Endodermal cell (in vitro differentiated cells): ENCODE measurements at places on chromosomes 7 and 10.

DNA sequence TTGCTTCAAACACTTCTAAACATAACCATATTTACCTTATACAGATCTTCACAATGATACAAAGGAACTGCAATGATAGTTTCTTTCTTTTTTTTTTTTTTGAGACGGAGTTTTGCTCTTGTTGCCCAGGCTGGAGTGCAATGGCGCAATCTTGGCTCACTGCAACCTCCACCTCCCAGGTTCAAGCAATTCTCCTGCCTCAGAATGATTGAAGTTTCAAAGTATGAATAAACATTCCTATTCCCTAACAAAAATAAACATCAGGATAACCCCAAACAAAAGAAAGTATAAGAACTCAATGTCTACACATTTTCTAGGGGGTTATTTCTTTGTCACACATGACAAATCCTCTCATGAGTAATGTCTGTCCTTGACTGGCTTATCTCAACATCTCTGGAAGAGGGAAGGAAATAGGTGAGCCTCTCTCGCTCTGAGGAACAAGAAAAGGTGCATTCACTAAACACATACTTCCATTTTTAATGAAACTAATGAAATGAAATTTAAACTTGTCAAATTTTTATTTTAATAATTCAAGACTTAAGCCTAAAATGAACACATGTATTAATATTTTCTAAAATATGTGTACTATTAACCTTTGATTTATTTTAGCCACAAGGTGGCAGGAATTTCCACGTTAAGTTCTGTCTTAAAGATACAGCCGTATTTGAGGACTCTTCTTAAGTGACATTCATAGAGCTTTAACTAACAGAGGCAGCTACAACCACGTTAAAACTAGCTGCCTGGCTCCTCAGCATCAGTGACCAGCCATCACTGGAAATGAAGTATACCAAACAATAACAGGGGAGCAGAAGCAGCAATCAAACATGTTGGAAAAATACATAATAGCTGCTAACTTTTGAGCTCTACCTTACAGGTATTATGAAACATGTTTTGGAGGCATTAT is 58.3 kb downstream of the MALSU1 start:
- DNase-seq, result no peak

GRCh38 chr10:6046773-6047611 is 15.2 kb downstream of the IL2RA start:
- peak; percentile 27 for DNase-seq

GRCh38 chr7:158647475-158647792 is 57.2 kb downstream of the NCAPG2 start:
- DNase-seq, result no peak

DNA sequence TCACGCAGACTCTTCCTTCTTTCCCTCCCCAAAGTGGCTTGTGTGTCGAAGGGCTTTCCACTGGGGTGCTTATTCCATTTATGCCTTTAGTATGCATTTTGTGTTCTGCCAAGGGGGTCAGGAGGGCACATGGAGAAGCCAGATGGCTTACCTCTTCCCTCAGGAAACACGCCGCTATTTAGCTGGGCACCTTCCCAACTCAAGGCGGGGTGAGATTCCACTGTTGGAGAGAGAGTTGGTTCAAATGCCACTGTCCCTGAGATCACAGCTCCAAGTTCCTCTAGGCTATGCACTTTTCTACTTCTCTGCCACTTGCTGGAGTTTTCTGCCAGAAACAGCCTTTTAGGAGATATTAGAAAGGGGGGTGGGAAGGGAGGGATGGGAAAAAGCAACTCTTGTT is 1091.8 kb downstream of the LRMDA start:
- DNase-seq, result no peak

DNA sequence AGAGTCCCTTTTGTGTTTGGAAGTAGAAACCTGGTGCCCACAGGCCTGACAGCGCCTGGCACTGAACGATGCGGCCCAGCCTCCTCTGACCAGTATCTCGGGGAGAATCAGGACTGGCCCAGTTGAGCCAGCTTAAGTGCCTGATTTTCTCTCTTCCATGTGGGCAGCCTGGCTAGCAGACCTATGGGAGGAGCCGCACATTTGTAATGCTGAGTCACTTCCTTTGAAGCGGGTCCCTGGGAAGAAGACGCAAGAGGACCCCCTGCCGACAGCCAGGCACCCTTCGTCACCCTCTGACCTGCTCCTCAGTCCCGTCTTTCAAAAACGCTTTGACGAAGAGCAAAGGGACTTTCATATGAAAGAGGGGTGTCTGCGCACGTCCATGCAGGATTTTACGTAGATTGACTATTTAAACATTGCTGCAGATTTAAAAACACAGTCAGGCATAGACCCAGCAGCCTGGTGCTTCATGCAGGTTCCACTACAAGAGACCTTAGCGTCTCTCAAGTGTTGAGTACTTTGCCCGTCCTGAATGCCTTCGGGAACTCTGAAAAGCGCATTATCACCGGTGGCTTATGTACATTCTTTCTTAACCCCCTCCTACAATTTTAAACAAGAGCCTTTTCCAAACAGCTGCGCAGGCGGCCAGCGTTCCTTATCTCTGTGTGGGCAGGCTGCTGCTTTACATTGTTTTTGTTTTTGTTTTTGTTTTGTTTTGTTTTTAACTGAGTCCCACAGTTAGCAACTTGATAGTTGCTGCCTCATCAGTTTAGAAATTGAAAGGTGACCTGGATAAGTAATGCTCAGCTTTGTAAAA is 36.5 kb upstream of the AP5Z1 start:
- DNase-seq, result peak; percentile 89

GRCh38 chr7:69732203-69732602 is 133.9 kb downstream of the AUTS2 start:
- no peak for DNase-seq

DNA sequence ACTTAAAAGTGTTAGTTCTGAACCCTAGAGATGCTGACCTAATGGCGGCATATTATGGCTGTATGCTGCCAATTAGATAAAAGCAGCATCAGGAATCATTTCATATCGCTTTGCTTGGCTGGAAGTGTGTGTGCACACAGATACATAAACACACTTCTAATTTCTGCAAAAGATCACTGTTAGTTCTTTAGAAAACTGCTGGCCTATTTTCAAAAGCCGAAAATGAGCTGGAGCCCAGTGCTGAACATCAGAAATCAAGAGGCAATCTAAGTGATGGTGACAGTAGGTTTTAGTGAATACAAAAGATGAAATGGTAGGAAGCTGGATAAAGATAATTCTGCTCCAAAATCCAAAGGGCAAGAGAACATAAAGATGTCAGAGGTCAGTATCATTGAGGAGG is 745.8 kb upstream of the LRRTM3 start:
- no peak for DNase-seq

DNA sequence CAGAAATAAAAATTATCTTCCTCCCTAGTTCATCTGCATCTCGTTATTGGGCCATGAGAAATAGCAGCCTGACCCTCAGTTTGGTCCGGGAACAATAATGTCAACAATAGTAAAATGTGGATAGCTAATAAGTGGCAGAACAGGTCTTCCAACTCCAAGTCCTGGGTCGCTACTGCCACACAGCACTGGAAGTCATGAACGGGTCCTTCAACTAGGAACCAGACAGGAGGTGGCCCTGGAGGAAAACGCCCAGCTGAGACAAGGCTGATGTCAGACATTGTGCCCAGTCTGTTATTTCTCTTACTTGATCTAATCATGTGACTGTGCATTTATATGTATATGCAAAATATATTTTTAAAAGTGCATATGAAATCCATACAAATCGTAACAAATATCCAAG is 51.8 kb downstream of the PYROXD2 start:
- DNase-seq, result no peak

DNA sequence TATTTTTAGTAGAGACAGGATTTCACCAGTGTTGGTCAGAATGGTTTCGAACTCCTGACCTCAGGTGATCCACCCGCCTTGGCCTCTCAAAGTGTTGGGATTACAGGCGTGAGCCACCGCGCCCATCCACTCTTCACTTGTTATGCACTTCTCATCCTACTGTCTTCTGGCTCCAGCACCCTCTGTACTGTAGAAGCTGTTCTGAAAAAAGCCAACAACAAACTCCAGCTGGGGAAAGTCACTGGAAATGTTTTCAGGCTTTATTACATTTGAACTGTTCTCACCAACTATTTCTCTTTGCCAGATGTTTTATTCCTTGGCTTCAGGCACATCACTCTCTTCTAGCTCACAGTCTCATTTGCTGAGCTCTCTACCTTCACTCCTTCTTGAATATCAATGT is 122.5 kb upstream of the EGR2 start:
- DNase-seq, result no peak

DNA sequence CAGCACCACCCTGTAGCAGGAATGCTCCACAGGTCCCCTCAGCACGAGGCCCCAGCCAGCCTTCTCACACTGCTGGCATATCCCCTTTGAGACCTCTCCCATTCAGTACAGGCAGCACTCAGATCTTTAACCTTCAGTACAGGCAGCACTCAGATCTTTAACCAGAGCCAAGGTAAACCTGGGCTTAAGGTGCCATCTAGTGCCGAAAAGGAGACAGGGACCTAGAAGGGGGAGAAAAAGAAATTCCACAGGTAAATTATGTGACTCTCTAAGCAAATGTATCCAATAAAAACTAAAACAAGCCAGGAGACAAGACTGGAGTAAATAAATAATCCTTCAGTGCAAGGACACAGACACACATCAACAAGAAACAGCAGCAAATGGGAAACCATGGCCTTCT is 358.6 kb downstream of the PTPRN2 start:
- DNase-seq, result peak; percentile 70

GRCh38 chr7:39735903-39736302 is 112.5 kb downstream of the RALA start:
- DNase-seq, result peak; percentile 65

GRCh38 chr10:82251222-82251906 is 376.4 kb downstream of the NRG3 start:
- peak; percentile 82 for DNase-seq

DNA sequence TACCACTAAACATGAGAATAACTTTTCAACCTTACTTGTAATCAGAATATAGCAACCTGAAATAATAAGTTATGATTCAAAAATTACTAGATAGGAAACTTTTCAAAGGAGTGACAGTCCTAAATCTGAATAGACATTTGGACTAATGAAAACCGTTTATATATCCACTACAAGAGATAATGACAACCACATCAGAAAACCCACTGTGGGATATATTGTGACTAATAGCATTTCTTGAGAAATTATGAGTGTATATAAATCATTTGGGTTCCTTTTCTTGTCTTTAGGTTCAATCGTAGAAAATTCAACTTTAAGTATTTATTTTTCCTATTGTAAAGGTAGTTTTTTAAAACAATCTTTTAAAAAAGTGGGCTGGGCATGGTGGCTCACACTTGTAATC is 170.2 kb upstream of the PRSS58 start:
- no peak for DNase-seq

DNA sequence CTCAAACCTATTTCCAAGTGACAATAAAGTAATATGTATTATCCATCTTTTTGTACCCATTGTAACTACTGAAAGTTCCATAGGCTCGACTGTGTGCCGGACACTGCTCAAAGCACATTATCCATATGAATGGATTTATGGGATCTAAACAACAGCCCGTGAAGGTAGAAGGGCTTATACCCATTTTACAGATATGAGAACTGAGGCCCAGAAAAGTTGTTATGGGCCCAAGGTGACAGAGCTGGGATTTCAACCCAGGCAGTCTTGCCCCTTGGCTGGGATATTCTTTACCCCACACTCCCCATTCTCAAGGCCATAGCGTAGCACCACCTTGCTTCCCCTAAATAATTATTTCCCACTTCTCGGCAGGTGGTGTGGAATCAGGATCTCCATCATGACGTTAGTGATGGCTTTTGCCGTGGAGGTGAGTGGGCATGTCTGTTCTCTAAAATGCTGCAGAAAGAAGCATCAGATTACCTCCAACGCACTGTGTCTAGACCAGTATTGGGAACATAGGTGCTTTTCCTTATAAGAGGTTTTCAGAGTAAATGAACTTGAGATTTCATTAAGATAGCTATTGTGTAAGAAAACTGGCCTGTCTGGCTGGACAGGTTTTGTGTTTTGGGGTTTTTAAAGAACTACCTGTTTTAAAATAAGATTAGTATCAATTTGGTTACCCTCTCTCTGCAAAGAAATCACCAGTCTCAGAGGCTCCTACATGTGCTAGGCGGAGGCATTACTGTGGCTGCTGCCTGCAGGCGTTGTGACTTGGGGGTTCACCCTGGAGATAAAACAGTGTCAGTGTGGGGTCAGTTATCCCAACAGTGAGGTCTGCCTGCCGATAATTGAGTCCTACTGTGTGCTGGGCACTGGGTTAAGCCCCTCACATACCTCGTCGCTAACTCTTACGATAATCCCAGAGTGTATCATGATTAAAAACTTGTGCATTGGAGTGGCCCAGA is 85.1 kb upstream of the SDK1 start:
- DNase-seq, result no peak

DNA sequence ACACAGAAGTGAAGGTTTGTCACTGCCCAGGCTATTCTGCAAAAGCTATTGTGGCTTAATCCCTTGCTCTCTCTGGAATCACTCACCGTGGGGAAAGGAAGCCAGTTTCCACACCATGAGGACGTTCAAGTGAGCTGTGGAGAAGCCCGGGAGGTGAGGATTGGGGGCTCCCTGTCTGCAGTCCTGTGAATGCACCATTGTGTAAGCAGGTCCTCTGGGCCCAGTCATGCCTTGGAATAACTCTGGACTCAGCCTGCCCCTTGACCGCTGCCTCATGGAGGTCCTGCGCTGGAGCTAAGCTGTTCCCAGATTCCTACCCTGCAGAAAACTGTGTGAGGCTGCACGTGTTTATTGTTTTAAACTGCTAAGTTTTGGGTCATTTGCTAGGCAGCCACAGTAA is 33.5 kb downstream of the LYZL2 start:
- DNase-seq, result peak; percentile 38

DNA sequence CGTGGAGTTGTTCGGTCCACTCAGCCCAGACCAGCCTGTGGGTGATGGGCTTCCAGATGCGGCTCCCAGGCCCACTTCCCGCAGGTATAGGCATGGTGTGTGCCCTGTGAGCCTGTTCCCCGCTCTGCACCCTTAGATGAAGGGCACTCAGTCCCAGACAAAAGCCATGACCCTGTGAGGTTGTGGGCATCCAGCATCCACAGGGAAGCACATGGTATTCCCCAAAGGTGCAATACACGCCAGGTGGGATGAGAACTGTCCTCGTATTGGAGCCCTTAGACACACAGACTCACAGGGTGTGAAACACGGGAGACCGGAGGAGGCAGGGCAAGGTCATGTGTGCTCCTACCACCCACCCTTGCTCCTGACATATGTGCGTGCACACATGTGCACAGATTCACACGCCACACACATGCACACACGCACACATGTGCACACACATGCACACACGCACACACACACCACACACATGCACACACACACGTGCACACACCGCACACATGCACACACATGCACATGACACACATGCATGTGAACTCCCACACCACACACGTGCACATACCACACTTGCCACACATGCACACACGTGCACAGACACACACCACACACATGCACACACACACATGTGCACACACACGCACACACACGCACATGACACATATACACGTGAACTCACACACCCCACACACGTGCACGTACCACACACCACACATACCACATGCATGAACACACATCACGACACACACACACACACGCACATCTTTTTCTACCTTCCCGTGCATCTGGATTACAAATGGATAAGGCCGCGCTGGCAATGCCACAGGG is 319.4 kb downstream of the WDR37 start:
- peak; percentile 49 for DNase-seq

GRCh38 chr10:10845185-10845584 is 172.5 kb upstream of the CELF2 start:
- no peak for DNase-seq

GRCh38 chr10:101834341-101834740 is 9.3 kb downstream of the KCNIP2 start:
- no peak for DNase-seq

GRCh38 chr7:80783678-80784327 is 135.0 kb downstream of the SEMA3C start:
- DNase-seq, result no peak

- peak; percentile 83 for DNase-seq
Observed at GRCh38 chr7:5594616-5595544, 171.2 kb upstream of the TNRC18 start.
